ENCODE measurements at places on chromosomes 16 and 17.

- no peak for DNase-seq
Observed at GRCh38 chr17:13415871-13416416, 185.8 kb downstream of the HS3ST3A1 start.

GRCh38 chr16:65200156-65200773, 78.4 kb upstream of the CDH11 start:
- DNase-seq: no peak

GRCh38 chr16:1037394-1038257, 34.9 kb upstream of the SSTR5 start:
- no peak for DNase-seq

DNA sequence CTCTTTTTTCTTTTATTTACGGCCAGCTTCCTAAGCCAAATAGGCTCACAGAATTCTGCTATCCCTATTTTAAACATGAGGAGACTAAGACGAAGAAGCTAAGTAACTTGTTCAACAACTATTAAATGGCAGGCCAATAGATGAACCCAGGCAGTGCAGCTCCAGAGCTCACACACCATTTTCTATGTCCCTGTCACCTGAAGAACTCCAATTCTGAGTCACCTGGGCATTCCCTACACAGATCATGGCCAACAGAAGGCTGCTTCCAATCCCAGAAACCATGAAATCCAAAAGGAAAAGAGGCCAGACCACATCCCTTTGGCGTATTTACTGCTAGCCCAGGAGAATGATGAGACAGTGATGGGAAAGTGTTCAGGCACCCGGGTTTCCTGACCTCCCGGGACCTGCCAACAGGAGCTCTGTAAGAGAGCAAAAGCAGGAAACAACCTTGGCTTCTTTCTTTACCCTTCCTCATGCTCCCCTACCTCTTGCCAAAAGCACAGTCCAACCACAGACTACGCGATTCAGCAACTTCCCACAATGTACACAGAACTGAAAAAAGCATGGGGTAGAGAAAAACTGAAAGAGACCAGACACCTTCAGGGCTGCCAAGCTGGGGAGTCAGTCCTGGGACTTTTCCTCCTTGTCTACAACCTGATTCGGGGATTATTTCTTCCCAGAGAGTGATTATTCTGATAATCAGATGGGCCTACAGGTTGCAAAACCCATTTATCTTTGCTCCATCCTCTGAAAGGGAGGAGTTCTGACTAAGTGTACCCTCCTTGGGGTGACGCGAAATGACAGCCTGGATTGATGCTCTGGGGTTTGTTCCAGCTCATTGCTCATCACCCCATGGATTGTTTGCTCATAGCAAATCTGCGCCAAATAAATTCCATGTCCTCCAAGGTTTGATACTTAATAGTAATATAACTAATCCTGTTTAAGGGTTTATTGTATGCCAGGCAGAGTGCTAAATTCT, 47.8 kb upstream of the HAS3 start:
- DNase-seq: no peak

DNA sequence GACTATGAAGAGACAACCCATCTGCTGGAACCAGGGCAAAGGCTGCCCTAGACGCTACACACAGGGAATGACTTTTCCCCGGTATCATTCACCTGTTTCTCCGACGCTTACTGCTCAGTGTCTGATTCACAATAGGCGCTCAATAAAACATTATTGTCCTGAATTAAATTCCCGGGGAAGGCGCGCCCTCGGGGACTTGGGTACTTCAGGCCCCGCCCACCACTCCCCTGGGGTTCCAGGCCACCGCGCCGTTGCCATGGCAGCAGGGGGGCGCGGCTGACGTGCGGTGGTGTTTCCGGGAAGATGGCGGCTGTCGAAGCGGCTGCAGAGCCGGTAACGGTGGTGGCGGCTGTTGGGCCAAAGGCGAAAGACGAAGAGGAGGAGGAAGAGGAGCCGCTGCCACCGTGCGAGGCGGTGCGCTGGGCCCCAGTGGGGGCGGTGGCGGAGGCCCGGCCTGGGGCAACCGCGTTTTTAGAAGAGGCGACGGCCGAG, at the start of gene RUNDC1:
TSS of gene RUNDC1 (plus strand) at position 292 of the 492 bp plus-strand sequence. CDS start at position 304, 12 bp downstream.
- peak; percentile 77 for DNase-seq

GRCh38 chr17:28173031-28173561, 130.6 kb downstream of the NLK start:
- peak; percentile 44 for DNase-seq

- DNase-seq: no peak
Observed at GRCh38 chr17:2855063-2855600, 58.9 kb downstream of the RAP1GAP2 start.

GRCh38 chr17:47733674-47734410, 806 bp downstream of the TBX21 start:
- no peak for DNase-seq

- peak; percentile 60 for DNase-seq
Observed at GRCh38 chr17:75525806-75526554, 483 bp downstream of the LLGL2 start.

DNA sequence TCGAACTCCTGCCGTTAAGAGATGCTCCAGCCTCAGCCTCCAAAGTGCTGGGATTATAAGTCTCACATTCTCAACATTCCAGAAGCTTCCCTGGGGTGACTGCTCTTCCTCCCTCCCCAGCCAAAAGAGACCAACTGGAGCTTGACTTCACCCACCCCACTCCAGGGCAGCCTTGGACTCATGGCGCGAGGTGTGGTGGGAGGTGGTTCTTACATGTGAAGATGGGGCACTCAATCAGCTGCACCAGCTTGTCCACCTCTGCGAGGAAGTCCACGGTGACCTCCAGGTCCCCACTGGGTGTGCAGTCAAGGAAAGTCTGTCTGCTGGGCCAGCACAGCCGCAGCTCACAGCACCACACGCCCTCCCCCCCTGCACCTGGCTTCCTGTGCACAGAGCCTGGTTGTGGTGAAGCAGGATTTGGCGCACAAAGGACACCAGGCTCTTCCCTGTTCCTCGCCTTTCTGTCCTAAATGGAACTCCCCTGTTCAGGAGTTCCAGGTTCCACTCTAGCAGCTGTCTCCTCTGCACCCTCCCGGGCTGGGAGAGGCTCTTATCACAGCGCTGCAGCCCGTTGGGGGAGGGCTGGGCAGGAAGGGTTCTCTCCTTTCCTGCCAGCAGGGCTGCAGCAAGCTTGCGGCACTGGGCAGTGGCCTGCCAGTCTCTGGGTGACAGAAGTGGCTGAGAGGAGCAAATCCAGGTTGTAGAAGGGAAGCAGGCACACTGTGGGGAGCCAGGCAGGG, 9.6 kb upstream of the MTSS2 start:
- DNase-seq: peak; percentile 42

GRCh38 chr16:647173-647902, 1.8 kb upstream of the WDR90 start:
- DNase-seq: no peak

GRCh38 chr17:40427002-40427491, 9.4 kb upstream of the TOP2A start:
- no peak for DNase-seq

- DNase-seq: no peak
Observed at GRCh38 chr17:35799942-35800341, 4.5 kb upstream of the MMP28 start.

- peak; percentile 27 for DNase-seq
Observed at GRCh38 chr17:79082311-79083190, 7.9 kb downstream of the ENGASE start.

DNA sequence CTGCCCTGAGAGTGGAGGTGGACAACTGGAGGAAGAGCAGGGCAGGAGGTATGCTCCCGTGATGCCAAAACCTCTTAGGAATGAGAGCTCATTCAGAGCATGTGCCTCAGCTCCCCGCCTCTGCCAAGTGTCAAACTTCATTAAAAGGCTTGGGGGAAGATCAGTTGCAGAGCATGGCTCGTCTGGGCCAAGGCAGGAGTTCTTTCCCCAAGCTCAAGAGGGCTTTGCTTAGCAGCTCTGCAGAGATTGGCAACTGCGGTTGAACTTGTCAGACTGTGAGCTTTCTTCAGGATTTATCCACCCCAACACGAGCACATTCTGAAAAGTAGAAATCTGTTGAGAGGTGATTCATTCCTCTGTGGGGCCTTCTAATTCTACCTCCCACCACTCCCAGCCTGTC, 248.1 kb downstream of the HS3ST3A1 start:
- DNase-seq: no peak

GRCh38 chr17:21301593-21302550, 17.4 kb downstream of the MAP2K3 start:
- no peak for DNase-seq

DNA sequence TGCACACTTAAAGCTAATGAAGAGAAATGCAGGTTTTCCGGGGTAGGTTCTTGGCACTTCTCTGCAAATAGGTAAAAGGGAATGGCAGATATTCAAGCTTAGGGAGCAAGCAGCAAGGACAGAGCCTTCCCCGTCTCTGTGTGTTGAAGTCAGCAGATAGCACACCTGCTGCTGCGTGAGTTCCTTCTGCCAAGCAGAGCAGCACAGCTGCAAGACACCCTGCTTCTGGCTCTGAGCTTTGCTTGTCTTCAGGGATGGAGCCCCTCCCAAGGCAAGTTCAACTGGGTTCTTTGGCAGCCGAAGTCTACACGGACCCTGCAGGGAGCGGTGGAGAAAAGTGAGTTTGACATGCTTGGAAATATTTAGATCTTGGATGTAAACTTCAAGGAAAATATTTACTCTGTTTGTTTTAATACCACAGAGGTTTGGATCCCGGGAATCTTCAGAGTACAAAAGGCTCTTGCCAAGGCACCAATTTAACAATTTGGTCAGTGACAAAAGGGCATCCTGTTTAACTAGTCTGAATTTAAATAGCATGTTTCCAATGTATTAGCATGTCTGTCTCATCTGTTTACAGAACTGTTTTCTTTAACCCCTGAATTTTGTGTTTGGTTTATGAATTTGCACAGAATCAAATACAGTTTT, 113.4 kb upstream of the KCNJ16 start:
- DNase-seq: peak; percentile 65

- DNase-seq: no peak
Observed at GRCh38 chr16:89779231-89779908, 37.1 kb downstream of the FANCA start.

- peak; percentile 91 for DNase-seq
Observed at GRCh38 chr17:48023400-48024148, 14.0 kb downstream of the COPZ2 start.

DNA sequence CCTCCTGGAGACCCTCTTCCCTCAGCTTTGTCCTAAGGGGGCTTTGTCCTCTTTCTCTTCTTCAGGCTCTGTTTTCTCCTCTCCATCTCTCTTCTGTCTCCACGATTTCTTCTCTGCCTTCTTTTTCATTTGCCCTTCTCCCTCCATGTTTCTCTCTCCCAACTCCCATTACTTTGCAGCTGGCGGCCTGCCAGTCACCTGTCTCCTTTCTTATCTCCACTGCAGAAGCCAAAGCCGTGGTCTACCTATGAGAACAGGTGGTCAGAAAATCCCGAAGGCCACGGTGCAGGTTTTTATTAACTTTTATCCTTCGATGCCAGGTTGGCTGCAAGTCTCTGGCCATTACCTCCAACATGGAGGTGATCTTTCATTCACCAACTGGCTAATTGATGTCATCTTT, 45.1 kb downstream of the FZD2 start:
- peak; percentile 23 for DNase-seq

GRCh38 chr17:40191237-40192208, 14.3 kb downstream of the RAPGEFL1 start:
- DNase-seq: peak; percentile 76

DNA sequence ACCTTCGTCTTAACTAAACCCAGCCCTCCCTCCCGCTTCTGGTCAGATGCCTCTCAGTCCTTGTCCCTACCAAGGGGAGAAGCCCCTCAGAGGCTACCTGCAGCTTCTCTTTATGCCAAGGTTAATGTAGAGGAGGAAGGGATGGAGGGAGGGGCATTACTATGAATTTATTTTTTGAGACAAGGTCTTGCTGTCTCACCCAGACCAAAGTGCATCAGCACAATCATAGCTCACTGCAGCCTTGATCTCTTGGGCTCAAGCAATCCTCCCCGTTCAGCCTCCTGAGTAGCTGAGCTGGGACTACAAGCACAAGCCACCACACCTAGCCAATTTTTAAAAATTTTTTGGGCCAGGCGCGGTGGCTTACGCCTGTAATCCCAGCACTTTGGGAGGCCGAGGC, 15.3 kb downstream of the EPOP start:
- DNase-seq: no peak

GRCh38 chr17:19408346-19408710, 2.7 kb upstream of the RNF112 start:
- DNase-seq: no peak

DNA sequence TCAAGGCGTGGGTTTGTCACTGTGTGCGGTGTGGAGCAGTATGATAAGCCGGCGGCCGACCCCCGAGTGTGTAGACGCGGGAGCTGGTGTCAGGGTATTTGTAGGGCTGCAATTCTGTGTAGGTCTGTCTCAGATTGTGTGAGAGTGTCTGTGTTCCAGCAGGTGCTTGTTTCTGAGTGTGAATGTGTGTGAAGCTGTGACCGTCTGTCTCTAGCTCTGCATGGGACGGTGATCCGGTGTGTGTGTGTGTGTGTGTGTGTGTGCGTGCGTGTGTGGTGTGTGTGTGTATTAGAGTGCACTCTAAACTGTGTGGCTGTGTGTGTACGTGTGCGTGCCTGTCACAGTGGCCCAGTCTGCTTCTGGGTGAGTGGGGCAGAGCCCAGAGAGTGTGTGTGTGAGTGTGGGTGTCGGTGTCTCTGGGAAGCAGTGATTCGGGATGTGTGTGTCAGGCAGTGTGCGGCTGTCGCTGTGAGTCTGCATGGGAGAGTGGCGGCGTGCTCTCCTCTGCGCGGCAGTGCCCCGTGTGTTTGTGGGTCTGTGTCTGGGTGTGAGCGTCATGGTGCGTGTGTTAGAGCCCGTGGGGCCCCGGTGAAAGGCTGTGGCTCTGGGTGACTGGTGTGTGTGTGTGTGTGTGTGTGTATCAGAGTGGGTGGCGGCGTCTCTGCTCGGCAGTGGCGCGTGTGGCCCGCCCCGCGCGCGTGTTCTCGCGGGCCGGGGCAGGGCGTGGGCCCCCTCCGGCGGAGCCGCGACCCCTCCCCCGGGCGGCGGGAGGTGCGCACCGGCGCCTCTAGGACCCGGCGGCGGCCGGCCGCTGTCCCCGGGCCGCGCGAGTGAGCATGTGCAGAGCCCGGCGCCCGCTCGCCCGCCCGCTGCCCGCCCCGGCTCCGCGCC, at the start of gene WSCD1:
TSS of gene WSCD1 (plus strand) at position 841 of the 891 bp plus-strand sequence. CDS start 10,280 bp downstream, outside the sequence.
- no peak for DNase-seq

GRCh38 chr16:87709677-87710076, 56.1 kb downstream of the KLHDC4 start:
- DNase-seq: no peak

- DNase-seq: no peak
Observed at GRCh38 chr16:59701963-59702930, 968.1 kb upstream of the GOT2 start.

DNA sequence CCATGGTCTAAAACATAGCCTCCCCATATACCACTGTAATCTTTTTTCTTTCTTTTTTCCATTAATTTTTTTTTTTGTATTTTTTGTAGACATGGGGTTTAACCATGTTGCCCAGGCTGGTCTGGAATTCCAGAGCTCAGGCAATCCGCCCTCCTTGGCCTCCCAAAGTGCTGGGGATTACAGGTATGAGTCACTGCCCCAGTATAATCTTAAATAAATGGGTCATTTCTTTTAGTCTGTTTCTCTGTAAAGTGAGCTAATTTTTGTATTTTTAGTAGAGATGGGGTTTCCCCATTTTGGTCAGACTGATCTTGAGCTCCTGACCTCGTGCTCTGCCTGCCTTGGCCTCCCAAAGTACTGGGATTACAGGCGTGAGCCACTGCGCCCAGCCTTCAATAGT, 5.7 kb upstream of the NME1 start:
- DNase-seq: no peak
